ENCODE measurements at places on chromosomes 13 and 19. TPM values are rescaled to one million over a fixed set of nuclear protein-coding genes. Genes with fewer than 3 reads are reported as not detected.

NCCRP1 gene
- total RNA-seq: 22.7 TPM

EPSTI1 gene
- total RNA-seq: 2.7 TPM

ZNF93 gene
- 4.1 TPM for total RNA-seq

TMC4 gene
- 175 TPM for total RNA-seq

CALR3 gene
- not detected for total RNA-seq

OR1I1 gene
- not detected for total RNA-seq

KLK14 gene
- 0.35 TPM for total RNA-seq

NDUFB7 gene
- 248 TPM for total RNA-seq

FGF21 gene
- total RNA-seq: 0.78 TPM

TTC9B gene
- 0.59 TPM for total RNA-seq

GRCh38 chr13:23808803-23809202 lies 80.4 kb downstream of the MIPEP start:
- no peaks in the 10 kb centered on the region for H3K27me3 ChIP-seq
- peaks cover 14% of the 10 kb centered on the region for H3K4me1 ChIP-seq
- no peaks in the 10 kb centered on the region for H3K36me3 ChIP-seq
- no peak overlapping the region for H3K27ac ChIP-seq
- no peak overlapping the region for H3K4me3 ChIP-seq

DNA sequence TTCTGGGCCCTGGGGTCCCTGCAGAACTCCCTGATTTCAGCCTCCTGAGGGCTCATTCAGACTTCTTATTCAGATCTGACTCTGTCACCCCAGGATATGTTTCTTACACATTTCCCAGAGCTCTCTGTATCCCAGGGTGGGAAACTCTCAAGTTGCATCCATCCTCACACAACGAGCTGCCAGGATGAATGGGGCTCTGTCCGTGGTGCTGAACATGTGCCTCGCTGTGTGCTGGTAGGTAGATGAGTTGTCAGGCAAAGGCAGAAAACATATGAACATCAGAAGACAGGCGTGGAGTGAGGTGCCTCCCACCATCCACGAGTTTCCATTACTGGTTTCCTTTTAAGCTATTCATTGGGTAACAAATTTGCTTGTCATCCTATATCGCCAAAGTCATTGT lies 11.4 kb upstream of the IGFL1 start:
- H3K27me3 ChIP-seq: no peaks in the 10 kb centered on the region
- H3K36me3 ChIP-seq: no peaks in the 10 kb centered on the region
- H3K4me3 ChIP-seq: no peak overlapping the region
- DNase-seq: no peak

GRCh38 chr19:27966390-27966816 lies 1246.5 kb downstream of the UQCRFS1 start:
- H3K27ac ChIP-seq: no peak overlapping the region
- H3K4me3 ChIP-seq: no peak overlapping the region
- H3K27me3 ChIP-seq: no peaks in the 10 kb centered on the region
- H3K4me1 ChIP-seq: no peaks in the 10 kb centered on the region

- no peak overlapping the region for H3K4me3 ChIP-seq
- H3K27ac ChIP-seq: no peak overlapping the region
- no peaks in the 10 kb centered on the region for H3K27me3 ChIP-seq
- DNase-seq: no peak
- H3K36me3 ChIP-seq: no peaks in the 10 kb centered on the region
- 0 out of 2 replicates have a peak, but pooled peaks cover 9% of the 10 kb centered on the region for H3K4me1 ChIP-seq
Measured at GRCh38 chr13:50521831-50522149, 321.7 kb downstream of the DLEU7 start.

DNA sequence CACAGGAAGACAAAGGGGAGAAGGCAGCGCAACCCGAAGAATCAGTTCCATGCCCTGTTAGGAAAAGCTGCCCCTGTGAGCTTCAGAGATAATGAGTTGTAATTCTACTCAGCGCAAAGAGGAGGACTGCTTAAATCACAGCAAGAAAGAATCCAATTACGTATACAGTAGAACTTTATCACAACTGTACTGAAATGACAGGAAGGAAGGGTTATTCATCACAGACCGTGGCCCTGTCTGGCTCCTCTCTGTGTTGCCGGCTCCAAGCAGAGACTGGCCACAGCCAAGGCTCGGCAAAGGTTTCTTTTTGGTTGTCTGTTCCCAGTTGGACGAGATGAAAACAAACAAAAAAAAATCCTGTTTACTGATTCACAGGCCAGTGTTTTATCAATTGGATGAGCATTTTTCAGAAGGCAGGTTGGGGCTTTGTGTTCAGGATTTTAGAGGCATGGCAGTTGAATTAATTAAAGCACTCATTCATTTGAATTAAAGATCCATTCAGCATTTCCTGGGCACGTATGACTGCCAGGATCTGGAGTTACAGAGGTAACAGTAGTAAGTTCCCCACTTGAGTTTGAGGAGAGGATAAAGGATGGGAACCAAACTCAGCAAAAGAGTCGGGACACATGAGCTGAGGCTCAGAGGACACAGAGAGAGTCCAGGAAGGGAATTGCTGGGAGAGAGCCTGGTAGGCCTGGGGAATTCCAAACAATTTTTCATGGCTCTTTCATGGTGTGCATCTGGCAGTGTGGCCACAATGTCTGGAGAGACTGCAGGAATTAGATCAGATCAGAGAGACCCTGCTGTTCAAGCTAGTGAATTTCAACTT lies 341.0 kb downstream of the DNAJC15 start:
- H3K4me3 ChIP-seq: no peak overlapping the region
- no peak for DNase-seq
- H3K4me1 ChIP-seq: no peaks in the 10 kb centered on the region
- no peaks in the 10 kb centered on the region for H3K27me3 ChIP-seq
- no peaks in the 10 kb centered on the region for H3K36me3 ChIP-seq

- H3K27me3 ChIP-seq: no peaks in the 10 kb centered on the region
- 0 out of 2 replicates have a peak, but pooled peaks cover 3% of the 10 kb centered on the region for H3K36me3 ChIP-seq
- H3K4me3 ChIP-seq: no peak overlapping the region
- DNase-seq: no peak
Measured at GRCh38 chr13:27110056-27110746, 61.4 kb downstream of the USP12 start.

DNA sequence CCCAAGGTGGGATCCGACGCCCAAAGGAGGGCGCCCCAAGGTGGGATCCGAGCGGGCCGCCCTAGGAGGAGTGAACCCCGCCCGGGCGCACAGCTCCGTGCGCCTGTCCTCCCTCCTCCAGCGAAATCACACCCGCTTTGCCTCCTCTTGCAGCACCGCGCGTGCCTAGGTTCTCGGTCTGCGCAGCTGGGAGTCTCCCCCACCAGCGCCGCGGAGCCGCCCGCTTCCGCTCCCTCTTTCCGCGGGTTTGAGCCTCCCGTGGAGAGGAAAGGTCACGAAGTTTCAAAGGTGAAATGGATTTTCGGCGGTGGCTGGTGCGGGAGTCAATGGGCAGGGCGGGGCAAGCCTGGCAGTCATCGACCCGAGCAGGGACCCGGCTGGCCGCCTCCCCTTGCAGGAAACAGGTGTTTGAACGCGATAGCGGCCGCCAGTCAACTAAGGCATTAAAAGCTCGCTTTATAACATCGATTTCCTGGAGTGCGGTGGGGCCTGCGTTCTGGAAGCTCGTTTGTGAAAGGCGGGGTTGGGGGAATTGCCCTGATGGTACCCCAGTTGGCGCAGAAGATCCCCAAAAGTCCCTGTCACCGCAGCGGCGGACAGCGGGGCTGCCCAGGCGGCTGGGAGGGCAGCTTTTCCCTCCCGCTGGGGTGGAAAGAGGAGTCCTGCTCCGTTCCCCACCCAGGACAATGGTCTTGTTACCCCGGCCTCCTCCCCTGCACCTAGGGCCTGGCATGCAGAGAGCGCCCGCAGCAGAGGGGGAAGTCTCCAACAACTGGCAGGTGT lies 9.0 kb upstream of the SOX1 start:
- no peak overlapping the region for H3K4me3 ChIP-seq
- no peaks in the 10 kb centered on the region for H3K36me3 ChIP-seq
- DNase-seq: no peak
- no peaks in the 10 kb centered on the region for H3K4me1 ChIP-seq
- peaks cover 67% of the 10 kb centered on the region for H3K27me3 ChIP-seq
- H3K27ac ChIP-seq: no peak overlapping the region

DNA sequence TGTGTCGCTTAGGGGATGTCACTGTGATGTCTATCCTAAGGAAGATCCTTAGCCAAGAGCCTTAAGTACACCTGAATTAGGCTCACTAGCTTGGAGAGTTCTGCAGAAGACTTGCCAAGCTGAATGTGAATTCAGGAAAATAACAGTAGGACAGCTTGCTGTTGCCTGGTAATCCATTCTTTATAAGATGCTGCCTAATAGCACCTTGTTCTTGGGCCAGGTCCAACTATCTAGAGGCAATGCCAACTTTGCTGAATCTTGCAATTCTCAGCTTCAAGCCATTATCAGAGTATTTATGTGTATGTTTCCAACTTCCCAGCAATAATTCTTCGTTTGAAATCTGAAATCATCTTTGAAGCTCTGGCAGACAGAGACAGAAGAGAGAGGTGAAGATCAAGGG lies 102.8 kb downstream of the PCDH17 start:
- DNase-seq: no peak
- no peak overlapping the region for H3K27ac ChIP-seq
- H3K4me1 ChIP-seq: no peaks in the 10 kb centered on the region
- H3K36me3 ChIP-seq: no peaks in the 10 kb centered on the region
- no peaks in the 10 kb centered on the region for H3K27me3 ChIP-seq

DNA sequence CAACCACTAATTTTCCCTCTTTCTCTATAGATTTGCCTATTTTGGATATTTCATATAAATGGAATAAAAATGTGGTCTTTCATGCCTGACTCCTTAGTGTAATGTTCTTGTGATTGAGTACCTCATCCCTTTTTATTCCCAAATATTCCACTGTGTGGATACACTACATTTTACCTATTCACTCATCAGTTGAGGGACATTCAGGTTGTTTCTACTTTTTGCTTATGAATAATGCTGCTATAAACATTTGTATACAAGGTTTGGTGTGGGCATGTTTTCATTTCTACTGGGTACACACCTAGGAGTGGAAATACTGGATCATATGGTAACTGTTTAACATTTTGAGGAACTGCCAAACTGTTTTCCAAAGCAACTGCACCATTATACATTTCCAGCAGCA lies 5.1 kb upstream of the WBP4 start:
- no peaks in the 10 kb centered on the region for H3K36me3 ChIP-seq
- DNase-seq: no peak
- no peak overlapping the region for H3K4me3 ChIP-seq
- no peaks in the 10 kb centered on the region for H3K27me3 ChIP-seq
- peaks cover 23% of the 10 kb centered on the region for H3K4me1 ChIP-seq

DNA sequence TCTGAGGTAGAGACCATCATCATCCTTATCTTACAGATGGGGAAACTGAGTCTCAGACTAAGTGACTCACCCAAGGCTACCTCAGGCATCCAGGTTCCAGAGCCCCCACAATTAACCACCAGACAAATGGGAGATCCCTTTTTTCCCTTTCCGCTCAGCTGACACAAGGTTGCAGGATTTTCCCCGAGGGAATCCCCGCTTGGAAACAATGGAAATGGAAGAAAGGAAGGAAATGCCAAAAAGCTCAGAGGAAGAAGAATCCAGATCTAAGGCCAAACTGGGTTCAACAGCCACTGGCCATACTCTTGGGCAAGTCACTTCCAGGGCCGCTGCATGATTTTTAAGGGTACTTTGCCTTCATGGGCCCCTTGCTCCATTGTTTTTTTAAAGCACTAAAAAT lies 1.6 kb downstream of the ZNF71 start:
- no peak overlapping the region for H3K27ac ChIP-seq
- no peak for DNase-seq
- 0 out of 2 replicates have a peak, but pooled peaks cover 4% of the 10 kb centered on the region for H3K4me1 ChIP-seq
- H3K4me3 ChIP-seq: no peak overlapping the region
- no peaks in the 10 kb centered on the region for H3K27me3 ChIP-seq
- H3K36me3 ChIP-seq: peaks cover 31% of the 10 kb centered on the region

GRCh38 chr13:66563076-66563475 lies 667.1 kb downstream of the PCDH9 start:
- H3K4me3 ChIP-seq: no peak overlapping the region
- H3K4me1 ChIP-seq: no peaks in the 10 kb centered on the region
- no peak for DNase-seq
- H3K27ac ChIP-seq: no peak overlapping the region

DNA sequence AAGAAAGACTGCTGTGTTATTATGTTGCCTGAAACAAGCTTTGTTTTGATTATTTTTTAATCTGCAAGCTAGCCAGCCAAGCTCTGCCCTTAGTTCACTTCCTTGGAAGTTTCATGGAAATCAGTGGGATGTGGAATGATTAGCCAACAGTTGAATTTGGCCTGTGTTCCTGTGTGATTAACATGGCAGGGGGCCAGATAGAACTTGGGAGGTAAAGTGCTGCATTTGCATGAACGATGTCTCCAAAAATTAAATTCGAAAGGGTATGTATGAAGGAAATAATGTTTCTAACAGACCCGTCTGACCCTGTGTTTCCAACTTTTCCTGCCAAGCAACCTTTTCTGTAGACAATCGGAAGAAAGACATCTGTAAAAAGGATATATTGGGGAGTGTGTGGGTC lies 32.2 kb downstream of the UFM1 start:
- H3K27me3 ChIP-seq: no peaks in the 10 kb centered on the region
- H3K36me3 ChIP-seq: no peaks in the 10 kb centered on the region
- H3K4me1 ChIP-seq: no peaks in the 10 kb centered on the region
- DNase-seq: no peak

GRCh38 chr19:19347401-19348110 lies 26.9 kb downstream of the MAU2 start:
- H3K4me1 ChIP-seq: no peaks in the 10 kb centered on the region
- H3K4me3 ChIP-seq: no peak overlapping the region
- H3K36me3 ChIP-seq: peaks cover 22% of the 10 kb centered on the region
- no peak for DNase-seq
